ENCODE measurements at places on chromosomes 7 and 10.

DNA sequence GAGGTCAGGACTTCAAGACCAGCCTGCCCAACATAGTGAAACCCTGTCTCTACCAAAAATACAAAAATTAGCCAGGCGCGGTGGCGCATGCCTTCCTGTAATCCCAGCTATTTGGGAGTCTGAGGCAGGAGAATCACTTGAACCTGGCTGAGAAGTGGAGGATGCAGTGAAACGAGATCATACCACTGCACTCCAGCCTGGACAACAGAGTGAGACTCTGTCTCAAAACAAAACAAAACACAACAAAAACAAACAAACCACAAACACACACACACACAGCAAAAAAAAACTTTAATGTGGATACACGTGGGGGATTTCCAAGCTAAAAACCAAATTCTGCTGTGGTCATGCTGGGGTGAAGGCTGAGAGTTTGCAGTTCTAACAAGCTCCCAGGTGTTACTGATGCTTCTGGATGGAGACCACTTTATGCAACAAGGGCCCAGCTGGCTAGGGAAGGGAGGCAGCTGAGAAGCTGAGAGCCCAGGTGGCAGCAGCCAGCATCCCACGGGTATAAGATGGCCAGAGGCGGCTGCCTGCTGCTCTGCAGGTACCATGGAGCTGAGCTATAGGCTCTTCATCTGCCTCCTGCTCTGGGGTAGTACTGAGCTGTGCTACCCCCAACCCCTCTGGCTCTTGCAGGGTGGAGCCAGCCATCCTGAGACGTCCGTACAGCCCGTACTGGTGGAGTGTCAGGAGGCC is at the start of gene ZP3:
Gene ZP3 (plus strand): TSS at position 538 of the 699 bp plus-strand sequence. CDS start 15 bp downstream, at position 553.
- DNase-seq, result no peak

DNA sequence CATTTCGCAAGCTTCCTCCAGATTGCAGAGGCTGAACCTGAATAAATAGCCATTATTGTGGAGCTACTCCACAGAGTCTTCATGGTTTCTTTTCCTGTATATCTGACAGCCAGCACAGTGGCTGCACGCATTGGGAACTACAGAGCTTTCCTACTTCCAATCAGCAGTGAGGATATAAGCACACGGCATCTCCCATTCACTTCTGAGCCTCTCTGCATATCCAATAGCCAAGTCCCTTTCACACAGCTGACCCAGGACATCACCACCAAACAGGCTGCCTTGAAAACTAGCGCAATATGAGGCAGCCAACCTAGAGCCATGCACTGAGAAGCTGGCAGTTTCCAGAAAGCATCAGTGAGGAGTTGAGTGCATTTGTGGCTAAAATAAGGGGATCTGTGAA is 11.6 kb downstream of the C10orf90 start:
- no peak for DNase-seq

- DNase-seq, result no peak
Measured at GRCh38 chr7:28570113-28570969, 158.0 kb downstream of the CREB5 start.

- DNase-seq, result no peak
Measured at GRCh38 chr7:98011996-98012395, 22.0 kb upstream of the OCM2 start.

- DNase-seq, result no peak
Measured at GRCh38 chr7:126774077-126774476, 478.7 kb downstream of the GRM8 start.
